ENCODE measurements at places on chromosomes 4 and X.

DNA sequence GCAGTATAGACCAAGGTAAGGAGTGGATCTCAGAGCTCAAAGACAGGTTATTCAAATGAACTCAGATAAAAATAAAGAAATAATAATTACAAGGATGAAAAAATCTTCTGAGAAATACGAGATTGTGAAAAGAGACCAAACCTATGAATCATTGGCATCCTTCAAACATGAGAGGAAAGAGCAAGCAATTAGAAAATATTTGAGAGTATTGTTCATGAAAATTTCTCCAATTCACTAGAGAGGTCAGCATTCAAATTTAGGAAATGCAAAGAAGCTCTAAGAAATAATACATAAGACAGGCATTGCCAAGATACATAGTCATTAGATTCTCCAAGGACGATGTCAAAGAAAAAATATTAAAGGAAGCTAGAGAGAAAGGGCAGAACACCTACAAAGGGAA is 93.5 kb upstream of the GALNTL6 start:
- DNase-seq = no peak

DNA sequence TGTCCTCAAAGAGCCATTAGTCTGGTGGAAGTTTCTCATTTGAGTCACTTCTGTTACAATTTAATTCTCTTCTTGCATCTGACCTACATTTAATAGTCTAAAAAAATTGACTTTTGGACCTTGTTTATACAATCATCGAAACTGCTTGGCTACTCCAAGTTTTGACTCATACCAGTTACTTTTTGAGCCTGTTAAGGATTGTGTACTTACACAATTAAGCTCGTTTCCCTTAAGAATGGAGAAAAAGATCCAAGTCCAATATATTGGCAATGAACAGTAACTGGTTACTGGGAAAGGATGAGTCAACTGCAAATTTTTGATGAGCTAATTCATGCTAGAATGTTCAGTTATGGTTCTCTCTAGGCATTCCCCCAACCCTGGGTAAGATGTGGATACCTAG is 58.2 kb downstream of the DCX start:
- no peak for DNase-seq

- no peak for DNase-seq
Observed at GRCh38 chr4:153137677-153138630, 66.3 kb upstream of the TRIM2 start.

GRCh38 chr4:161522031-161522430 is 641.8 kb downstream of the FSTL5 start:
- DNase-seq = no peak

DNA sequence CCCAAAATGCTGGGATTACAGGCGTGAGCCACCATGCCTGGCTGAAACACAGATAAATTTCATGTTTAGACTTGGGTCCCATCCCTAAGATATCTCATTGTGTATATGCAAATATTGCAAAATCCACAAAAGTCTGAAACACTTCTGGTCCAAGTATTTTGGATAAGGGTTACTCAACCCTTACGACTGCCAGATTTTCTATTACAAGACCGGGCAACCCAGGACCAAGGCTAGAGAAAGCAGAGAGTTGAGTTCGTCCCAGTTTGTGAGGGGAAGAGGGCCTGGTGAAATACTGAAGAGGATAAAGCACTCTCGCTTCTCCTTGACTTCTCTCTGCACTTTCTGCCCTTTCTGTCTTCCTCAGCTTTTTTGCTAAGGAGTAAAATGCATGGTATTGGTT is 34.5 kb downstream of the ZFX start:
- DNase-seq = no peak

DNA sequence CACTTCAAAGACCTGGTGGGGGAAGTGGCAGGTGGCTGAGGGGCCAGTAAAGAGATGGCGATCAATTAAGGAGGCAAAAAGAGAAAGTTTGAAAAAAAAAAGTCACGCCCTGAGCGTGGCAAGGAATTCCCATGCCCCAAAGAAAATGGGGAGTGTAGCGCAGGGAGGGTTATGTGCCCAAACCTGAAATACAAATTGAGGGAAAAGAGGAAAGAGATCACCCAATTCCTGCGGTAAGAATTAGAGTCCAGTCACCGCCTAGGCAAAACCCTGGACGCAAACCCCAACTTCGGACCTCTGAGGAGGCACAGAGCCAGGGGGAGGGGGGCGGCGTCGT is 595 bp downstream of the ENOX2 start:
- no peak for DNase-seq

GRCh38 chr4:47415719-47416118 is 47.8 kb downstream of the COMMD8 start:
- DNase-seq = no peak

DNA sequence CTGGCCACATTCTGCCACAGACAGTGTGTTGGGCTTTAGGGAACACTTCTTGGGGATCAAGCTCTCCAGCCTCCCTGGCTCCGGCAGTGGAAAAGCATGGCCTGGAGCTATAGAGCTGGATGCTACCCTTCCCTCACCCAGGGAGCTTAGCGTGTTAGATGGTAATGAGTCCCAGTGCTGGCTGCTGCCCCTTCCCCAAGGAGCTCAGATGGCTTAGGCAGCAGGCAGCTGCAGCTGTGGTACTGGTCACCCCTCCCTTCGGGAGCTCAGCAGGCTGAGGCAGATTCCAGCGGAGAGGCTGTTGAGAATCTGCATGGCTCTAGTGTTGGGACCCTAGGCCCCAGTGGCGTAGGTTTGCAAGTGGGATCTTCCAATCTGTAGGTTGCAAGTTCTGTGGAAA is 19.5 kb downstream of the TMEM144 start:
- no peak for DNase-seq

DNA sequence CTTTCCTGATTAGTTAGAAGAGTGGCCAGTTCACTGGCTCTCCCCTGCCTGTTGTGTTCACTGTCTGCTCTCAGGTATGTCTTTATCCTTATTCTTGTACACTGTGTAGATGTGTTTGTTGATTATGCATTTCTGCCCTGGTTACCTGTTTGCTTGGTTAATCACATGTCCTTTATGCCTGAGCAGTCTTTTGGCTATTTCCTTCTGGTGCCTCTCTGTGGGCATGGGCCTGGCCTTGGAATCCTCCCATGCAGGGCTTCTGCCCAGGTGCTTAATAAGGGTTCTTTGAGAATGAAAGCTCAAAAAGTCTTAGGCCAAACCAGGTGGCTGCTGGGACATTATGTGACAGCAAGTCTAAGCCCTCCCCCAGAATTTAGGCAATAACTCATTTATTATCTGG is 26.5 kb downstream of the OTUD6A start:
- DNase-seq = no peak

- DNase-seq = no peak
Observed at GRCh38 chr4:95643627-95644026, 94.9 kb upstream of the UNC5C start.

DNA sequence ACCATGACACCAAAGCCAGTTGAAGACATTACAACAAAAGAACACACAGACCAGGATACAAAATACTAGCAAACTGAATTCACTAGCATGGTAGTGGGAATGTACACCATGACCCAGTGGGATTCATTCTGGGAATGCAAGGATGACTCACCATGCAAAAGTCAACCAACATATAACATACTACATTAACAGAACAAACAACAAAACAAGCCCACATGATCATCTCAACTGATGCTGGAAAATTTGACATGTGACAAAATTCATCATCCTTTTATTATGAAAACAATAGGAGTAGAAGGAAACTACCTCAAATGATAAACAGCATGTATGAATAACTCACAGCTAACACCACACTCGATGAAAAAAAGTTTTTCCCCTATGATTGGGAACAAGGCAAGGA is 190.2 kb downstream of the DCLK2 start:
- DNase-seq = no peak

DNA sequence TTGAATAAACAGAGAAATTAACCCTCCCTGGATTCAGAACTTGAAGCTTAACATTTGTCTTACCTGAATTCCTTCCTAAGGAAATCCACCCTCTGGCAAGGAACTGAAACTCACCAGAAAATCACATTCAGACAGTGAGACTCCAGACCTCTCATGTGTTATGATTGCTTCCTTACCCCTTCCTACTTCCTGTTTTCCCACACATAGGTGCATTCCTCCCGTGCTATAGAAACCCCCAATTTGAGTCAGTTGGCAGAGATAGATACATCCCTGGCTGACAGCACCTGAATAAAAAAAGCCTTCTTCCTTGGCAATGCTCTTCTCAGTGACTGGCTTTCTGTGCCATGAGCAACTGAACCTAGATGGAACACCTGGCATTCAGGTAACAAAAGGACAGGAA is 157.0 kb upstream of the SMIM31 start:
- DNase-seq = no peak

- no peak for DNase-seq
Observed at GRCh38 chr4:61468024-61468720, 268.0 kb downstream of the ADGRL3 start.

- DNase-seq = no peak
Observed at GRCh38 chr4:120082251-120082650, 15.6 kb upstream of the MAD2L1 start.

DNA sequence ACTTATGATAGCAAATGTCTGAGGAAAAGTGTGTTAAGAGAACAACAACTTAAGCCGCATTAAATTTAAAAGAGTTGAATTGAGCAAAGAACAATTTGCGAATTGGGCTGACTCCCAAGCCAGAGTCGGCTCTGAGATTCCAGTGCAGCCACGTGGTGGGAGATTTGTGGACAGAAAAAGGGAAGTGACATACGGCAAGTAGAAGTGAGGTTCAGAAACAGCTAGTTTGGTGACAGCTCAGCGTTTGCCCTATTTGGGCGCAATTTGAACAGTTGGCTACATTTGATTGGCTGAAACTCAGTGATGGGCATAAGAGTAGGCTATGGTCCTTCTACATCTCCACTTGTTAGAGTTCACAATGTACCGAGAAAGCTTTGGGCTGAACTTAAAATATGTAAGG is 124.0 kb downstream of the PRKX start:
- no peak for DNase-seq

DNA sequence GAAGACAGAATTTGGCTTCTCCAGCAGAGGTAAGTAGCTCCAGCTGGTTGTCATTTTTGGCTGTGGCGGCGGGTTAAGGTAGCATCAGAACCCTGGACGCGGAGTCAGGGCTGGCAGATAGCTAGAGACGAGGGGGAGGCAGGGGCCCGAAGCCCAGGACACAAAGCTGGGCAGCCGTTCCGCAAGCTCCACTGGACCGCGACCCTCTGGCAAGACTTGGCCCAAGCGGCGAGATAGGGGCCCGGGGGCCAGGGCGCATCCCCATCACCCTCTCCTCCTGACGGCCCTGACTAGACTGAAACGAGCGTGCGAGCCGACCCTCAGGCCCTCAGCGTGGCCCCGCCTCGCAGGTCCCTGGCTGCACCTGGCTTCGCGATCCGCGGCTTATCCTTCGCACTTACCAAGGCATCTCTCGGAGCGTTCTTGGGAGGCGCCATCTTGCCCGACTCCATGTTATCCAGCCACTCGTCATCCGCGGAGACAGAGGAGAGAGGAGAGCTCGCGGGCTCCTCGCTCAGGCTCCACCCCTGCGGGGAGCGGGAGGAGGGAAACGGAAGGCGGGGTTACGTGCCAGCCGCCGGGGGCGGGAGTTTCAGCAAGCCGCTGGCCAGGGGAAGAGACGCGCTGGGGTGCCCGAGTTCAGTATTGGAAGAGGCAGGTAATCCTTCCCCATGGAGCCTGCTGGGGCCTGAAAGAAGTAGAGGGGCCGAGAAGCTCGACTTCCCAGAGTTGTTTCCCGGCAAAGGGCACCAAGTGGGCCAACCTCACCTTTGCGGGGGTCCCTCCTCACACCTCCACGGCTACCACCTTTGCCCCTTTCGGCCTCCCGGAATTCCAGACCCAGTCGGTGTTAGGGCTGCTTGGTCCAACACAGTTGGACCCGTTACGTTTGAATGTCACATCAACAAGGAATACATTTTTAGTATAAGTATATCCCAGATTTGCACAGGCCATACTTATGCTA is at the start of gene TAF9B:
Gene TAF9B, minus strand, starts transcription at position 491 of the 964 bp plus-strand sequence. Its CDS starts 39 bp downstream, at position 452.
- DNase-seq = peak; percentile 69

GRCh38 chr4:124282301-124282898 is 430.1 kb downstream of the ANKRD50 start:
- DNase-seq = no peak

DNA sequence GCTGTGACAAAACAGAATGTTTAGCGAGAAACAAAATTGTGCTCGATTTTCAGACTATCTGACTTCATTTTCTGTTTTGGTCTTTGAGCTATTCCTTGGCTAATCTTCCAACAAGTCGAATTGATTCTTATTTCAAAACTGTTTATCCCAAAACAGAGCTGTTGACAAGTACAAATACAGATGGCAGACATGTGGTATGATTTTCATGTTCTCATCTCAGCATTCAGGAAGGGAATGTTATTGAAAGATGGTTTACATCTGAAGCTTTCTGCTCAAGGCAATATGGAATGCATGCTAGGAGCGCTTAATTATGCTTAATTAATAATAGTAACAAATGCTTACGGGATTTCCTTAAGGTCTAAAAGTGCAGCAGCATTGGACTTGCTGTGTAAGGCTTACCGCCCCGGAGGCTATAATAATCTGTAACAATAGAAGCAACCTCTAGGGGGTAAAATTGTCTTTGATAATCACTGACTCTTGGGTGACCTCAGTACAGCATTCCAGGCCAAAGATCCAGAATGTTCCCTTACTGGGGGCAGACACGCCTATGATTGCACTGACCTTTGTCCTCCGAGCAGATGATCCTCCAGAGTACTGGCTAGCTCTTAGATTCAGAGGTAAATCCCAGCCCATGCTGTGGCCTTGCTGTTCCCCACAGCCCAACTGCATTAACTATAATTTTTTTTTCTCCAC is 16.4 kb downstream of the LSM6 start:
- DNase-seq = no peak

- no peak for DNase-seq
Observed at GRCh38 chr4:109185548-109185947, 116.9 kb downstream of the COL25A1 start.

DNA sequence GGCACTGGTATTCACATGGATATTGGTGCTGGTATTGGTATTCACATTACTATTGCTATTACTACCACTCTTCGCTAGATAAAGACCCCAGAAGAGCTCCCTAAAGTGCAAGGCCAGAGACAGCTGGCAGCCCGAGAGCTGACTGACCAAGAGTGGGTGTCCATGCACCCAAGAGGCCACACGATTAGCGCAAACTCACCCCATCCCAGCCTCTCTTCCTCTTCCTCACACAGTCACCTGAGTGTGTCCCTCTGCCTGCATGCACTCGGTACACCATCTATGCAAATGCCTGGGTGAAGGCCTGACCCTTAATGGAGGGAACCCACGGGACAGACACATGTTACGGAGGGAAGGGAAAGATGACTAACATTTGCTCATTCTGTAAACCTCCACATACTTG is 86.7 kb downstream of the HAUS3 start:
- no peak for DNase-seq

DNA sequence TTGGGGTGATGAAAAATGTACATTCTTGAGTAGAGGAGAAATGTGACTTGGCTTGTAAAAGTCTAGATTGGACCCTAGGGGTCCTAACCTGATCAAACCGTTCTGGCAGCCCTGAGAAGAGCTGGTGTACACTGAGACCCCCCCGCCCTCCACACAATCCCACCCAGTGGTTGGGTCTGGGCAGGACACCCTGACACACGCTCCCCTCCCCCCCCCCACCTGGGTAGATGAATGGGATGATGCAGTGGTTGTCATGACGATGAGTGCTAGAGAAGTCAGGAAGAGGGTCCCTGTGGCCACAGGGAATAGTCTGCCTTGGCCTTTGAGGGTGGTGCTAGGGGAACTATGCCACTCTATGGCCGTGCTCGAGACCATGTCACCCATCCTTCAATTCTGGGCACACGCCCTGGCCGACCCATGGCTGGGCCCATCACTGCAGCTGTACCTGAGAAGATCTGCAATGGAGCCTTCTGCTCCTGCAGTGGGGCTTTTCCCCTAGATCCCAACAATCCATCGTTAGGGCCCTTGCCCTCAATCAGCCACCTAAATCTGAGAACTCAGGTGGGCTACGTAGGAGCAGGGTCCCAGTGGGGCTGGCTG is 4.4 kb downstream of the CDK16 start:
- no peak for DNase-seq
